ENCODE measurements at places on chromosomes 1 and 21. TPM values are rescaled to one million over a fixed set of nuclear protein-coding genes. Genes with fewer than 3 reads are reported as not detected.

GRCh38 chr1:27525296-27526272 is 35.6 kb upstream of the WASF2 start:
- H3K4me1 ChIP-seq: peaks cover 34% of the 10 kb centered on the region
- no peak overlapping the region for H3K4me3 ChIP-seq
- H3K36me3 ChIP-seq: no peaks in the 10 kb centered on the region

DNA sequence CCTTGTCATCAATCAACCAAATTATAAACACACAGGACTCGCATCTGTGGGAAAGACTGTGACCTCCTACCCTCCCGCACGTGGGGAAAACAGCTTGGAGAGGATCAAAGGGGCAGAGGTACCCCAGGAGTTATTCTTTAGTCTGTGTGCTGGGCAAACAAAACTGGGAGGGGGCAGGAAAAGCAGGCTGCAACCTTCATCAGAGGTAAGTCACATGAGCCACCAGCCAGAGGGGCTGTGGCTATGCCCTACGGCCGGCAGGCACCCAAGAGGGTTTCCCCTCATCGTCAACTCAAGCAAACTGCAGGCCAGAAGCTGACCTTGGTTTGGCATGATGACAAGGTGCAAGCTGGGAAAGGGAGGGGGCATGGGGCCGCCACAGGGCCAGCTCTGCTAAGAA is 12.5 kb downstream of the SMIM12 start:
- peaks cover 19% of the 10 kb centered on the region for H3K4me1 ChIP-seq
- no peak overlapping the region for H3K27ac ChIP-seq
- no peak for DNase-seq
- no peak overlapping the region for H3K4me3 ChIP-seq

DNA sequence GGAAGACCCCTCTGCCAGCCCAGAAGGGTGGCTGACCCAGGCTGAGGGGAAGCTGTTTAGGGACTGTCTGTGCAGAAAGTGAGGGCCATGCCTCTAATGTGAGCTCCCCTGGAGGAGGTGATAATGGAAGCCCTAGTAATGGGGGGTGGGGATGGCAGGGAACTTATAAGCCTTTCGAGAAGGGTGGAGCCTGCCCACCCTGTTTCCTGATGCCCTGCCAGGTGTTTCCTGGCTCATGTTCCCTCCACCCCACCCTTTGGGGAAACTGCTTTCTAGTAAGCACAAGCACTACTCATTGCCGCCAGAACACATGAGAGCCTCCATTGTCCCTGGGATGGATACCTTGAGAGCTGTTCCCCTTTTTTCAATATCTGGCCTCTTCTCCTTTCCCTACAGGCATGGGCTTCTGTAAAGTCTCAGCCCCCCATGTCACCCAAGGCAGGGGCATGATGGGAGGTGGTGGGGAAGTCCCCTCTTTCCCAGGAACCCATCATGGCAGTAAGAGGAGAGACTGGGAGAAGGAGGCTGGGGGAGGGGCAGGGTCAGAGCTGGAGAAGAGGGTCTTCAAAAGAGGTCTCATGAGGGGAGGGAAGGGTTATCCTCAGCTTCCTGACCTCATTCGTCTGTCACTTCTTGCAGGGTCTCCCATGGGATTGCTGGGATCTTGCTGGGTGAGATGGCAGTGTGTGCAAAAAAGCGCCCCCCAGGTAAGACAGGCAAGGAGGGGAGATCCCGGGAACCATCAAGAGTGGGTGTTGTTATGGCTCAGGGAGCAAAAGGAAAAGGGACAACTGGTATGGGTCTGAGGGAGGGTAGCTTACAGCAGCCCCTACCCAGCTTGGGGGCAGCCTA is 2.4 kb downstream of the ATP8B2 start:
- H3K27ac ChIP-seq: no peak overlapping the region
- no peaks in the 10 kb centered on the region for H3K36me3 ChIP-seq
- peaks cover 11% of the 10 kb centered on the region for H3K4me1 ChIP-seq

Gene HSPA6
- polyA plus RNA-seq: 0.44 TPM

Gene ESRRG
- polyA plus RNA-seq: 0.24 TPM

DNA sequence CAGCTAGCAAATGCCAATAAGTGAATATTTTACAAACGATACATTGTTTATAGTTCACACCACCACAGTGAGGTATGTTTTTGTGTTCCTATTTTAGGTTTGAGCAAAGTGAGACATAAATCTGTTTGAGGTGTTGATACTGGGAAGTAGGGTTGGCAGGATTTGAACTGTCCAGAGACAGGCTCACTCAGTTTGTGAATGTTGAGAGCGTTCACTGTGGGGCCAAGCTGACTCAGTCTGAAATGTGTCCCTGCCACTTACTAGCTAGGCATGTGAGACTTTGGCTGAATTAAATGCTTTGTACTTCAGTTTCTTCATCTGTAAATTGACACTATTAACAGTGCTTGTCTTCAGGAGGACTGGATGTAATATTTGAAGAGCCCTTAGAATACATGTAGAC is 35.1 kb downstream of the DIRAS3 start:
- no peak overlapping the region for H3K27ac ChIP-seq
- H3K36me3 ChIP-seq: no peaks in the 10 kb centered on the region
- no peaks in the 10 kb centered on the region for H3K27me3 ChIP-seq
- no peaks in the 10 kb centered on the region for H3K4me1 ChIP-seq
